ENCODE measurements at places on chromosomes 4 and X.

DNA sequence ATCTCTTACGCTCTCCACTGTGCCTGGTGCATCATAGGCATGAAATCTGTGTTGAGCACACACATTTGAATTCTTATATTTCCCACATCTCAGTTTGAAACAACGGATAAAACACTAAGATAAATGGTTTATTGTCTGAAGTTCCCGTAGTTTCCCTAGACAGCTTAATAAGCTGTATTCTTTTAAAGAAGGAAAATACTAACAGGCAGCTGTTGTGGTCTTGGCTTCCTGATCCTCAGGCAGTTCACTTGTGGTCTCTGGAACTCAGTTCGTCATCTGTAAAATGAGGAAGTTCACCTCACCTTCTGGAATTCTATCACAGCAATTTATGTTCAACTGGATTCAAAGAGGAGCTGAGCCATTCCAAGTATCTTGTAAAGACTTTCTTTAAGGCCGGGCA lies 1805.6 kb upstream of the TENM3 start:
- DNase-seq: no peak

GRCh38 chrX:10992110-10992509 lies 119.0 kb upstream of the HCCS start:
- no peak for DNase-seq

DNA sequence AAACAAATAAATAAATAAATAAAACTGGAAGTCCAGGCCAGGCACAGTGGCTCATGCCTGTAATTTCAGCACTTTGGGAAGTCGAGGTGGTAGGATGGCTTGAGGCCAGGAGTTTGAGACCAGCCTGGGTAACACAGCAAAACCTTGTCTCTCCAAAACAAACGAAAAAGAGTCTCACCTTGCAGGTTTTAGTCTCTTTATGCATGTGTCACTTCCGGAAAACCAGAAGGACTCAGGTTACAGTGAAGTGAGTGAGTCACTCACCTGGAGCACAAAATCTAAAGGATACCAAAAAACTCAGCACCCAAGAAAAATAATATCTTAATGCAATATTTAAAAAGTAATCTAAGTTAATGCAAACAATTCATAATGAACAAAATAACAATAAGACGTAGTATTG lies 20.1 kb upstream of the SLC34A2 start:
- no peak for DNase-seq

- no peak for DNase-seq
Measured at GRCh38 chr4:140156529-140157171, 2.7 kb upstream of the MAML3 start.
